Activated naive CD8-positive, alpha-beta T cell treated with anti-CD3 and anti-CD28 coated beads, Interleukin-2, amount 10 ng/mL, durations not matched to agents 7 days and 5 days (primary cell): ENCODE measurements at places on chromosomes 3 and 15. TPM values are rescaled to one million over a fixed set of nuclear protein-coding genes. Genes with fewer than 3 reads are reported as not detected.

The ADCY5 gene
- not detected for total RNA-seq

The MRPS25 gene
- 61.1 TPM for total RNA-seq

The TM2D3 gene
- total RNA-seq, result 45.8 TPM

The ZBBX gene
- total RNA-seq, result not detected

The SPESP1 gene
- total RNA-seq, result 0.50 TPM

The SLC22A13 gene
- total RNA-seq, result 0.57 TPM

The LPP gene
- total RNA-seq, result 49.6 TPM

The ZMYND10 gene
- 2.2 TPM for total RNA-seq

The FOXB1 gene
- total RNA-seq, result 0.78 TPM

The RGMA gene
- total RNA-seq, result not detected

GRCh38 chr3:143123353-143123984, 3.9 kb downstream of the CHST2 start:
- H3K27ac ChIP-seq, result no peak overlapping the region
- H3K27me3 ChIP-seq, result peaks cover 6% of the 10 kb centered on the region
- H3K36me3 ChIP-seq, result peaks cover 2% of the 10 kb centered on the region
- peaks cover 31% of the 10 kb centered on the region for H3K4me1 ChIP-seq
- no peak for DNase-seq
- H3K4me3 ChIP-seq, result peak overlapping the region; percentile 58

GRCh38 chr3:41565003-41565402, 365.7 kb downstream of the CTNNB1 start:
- H3K27ac ChIP-seq, result no peak overlapping the region
- H3K4me3 ChIP-seq, result no peak overlapping the region
- H3K27me3 ChIP-seq, result no peaks in the 10 kb centered on the region
- no peaks in the 10 kb centered on the region for H3K4me1 ChIP-seq

DNA sequence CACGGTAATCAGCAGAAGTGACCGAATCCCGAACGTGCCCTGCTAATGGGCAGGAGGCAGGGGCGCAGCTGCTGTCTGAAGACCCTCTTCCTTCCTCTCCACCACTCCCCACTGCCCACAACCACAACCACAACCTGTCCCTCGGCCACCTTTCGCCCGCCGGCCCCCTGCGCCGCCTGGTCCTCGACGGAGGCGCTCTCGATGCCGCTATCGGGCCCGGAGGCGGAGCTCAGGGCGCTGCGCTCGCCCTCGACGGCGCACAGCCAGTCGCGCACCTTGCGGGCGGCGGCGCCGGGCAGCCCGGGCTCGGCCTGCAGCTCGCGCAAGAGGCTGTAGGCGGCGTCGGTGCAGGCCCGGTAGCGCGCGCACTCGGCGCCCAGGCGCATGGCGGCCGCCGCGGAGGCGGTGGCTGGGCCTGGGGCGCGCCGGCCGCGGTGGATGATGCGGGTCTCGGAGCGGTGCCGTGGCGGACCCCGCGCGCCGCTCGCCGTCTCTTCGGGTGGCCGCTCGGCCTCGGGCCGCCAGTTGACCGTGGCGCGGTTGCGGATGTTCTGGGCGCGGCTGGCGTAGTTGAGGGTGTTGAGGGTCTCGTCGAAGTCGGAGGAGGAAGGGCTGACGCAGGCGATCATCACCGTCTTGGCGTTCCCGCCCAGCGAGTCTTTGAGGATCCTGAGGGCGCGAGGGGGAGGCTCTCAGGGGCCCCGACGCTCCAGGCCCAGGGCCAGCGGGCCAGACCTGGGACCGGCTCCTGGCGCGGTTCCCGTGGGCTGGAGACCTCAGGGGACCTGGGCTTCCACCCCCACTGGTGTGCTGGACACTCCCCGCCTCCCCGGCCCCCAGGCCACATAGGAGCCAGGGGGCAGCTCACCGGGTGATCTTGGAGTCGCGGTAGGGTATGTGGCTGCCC, 6.9 kb downstream of the KIF7 start:
- H3K4me1 ChIP-seq, result no peaks in the 10 kb centered on the region
- no peak for DNase-seq
- no peak overlapping the region for H3K27ac ChIP-seq
- H3K27me3 ChIP-seq, result peaks cover 5% of the 10 kb centered on the region
- no peaks in the 10 kb centered on the region for H3K36me3 ChIP-seq
- H3K4me3 ChIP-seq, result no peak overlapping the region

GRCh38 chr15:94021621-94022320, 209.6 kb upstream of the MCTP2 start:
- no peak overlapping the region for H3K4me3 ChIP-seq
- H3K27me3 ChIP-seq, result peaks cover 4% of the 10 kb centered on the region
- no peaks in the 10 kb centered on the region for H3K4me1 ChIP-seq
- DNase-seq, result no peak
- H3K27ac ChIP-seq, result no peak overlapping the region

GRCh38 chr3:158780766-158781165, 21.1 kb upstream of the MFSD1 start:
- H3K27me3 ChIP-seq, result no peaks in the 10 kb centered on the region
- DNase-seq, result no peak
- H3K27ac ChIP-seq, result no peak overlapping the region
- H3K4me1 ChIP-seq, result no peaks in the 10 kb centered on the region
- H3K36me3 ChIP-seq, result no peaks in the 10 kb centered on the region

- H3K36me3 ChIP-seq, result no peaks in the 10 kb centered on the region
- H3K27ac ChIP-seq, result no peak overlapping the region
- H3K27me3 ChIP-seq, result peaks cover 3% of the 10 kb centered on the region
- H3K4me1 ChIP-seq, result no peaks in the 10 kb centered on the region
- H3K4me3 ChIP-seq, result no peak overlapping the region
Observed at GRCh38 chr3:161419555-161420333, 48.4 kb upstream of the SPTSSB start.

GRCh38 chr3:184540777-184541681, 20.6 kb upstream of the EPHB3 start:
- H3K4me3 ChIP-seq, result no peak overlapping the region
- peak; percentile 76 for DNase-seq
- no peaks in the 10 kb centered on the region for H3K36me3 ChIP-seq
- peaks cover 2% of the 10 kb centered on the region for H3K4me1 ChIP-seq

DNA sequence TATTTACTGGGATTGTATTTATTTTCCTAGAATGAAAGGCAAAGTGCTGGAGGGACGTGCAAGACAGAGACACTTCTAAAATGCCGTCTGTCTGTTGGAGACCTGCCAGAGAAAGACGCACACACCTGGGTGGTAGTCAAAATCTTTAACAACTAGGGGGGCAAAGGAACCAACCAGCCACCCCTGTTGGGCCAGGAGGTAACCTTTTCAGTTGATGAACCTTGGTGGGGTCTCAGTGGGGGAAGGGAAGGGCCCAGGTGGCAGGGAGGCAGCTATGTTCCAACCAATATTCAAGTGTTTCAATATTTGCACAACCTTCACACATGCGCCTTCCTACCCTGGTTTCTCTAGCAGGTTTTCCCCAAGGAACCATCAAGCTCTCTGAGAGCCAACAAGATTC, 99.0 kb downstream of the MEGF11 start:
- H3K36me3 ChIP-seq, result no peaks in the 10 kb centered on the region
- H3K27ac ChIP-seq, result no peak overlapping the region
- H3K4me3 ChIP-seq, result no peak overlapping the region

GRCh38 chr3:133709139-133709750, 36.9 kb upstream of the TF start:
- H3K4me3 ChIP-seq, result no peak overlapping the region
- H3K4me1 ChIP-seq, result no peaks in the 10 kb centered on the region
- no peaks in the 10 kb centered on the region for H3K36me3 ChIP-seq
- H3K27me3 ChIP-seq, result peaks cover 29% of the 10 kb centered on the region

DNA sequence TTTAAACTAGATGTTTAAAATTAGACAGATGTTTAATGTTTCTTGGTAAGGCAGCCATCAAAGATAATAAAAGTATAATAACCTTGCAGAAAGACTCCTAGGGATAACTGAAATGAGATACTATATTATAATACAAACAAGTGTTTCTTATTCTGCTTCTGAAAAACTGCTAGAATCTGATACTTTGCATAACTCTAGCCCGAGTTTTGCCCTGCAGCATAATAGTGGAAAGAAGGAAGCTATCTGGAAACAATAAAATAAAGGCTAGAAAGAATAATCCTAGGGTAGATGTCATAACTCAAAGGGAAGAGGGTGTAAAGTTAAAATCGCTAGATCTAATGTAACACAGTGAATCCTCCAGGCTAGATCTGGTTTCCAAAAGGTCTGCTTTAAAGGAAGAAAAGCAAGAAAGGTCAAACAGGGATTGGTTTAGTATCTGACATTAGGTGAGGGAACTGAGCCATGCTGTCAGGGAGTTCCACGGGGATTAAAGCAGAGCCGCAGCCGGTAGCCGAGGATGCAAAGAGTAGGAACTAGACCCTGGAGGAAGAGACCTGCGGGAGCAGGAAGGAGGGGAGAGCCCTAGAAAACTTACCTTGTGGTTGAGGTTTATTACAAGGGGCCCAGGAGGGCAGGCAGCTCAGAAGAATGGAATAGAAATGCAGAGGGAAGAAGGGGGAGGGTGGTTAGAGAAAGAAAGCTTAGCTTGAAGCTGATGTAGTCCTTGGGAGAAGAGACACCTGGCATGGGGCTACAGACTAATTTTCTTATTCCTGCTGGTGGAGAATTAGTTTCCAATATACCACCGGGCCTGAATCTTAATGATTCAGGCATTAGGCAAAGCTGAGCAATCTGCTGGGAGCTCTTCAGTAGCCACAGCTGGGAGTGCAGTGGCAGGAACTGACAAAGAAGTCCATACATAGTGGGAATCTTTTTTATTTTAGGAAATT, 46.1 kb upstream of the TUSC7 start:
- H3K4me3 ChIP-seq, result no peak overlapping the region
- H3K4me1 ChIP-seq, result no peaks in the 10 kb centered on the region
- no peak overlapping the region for H3K27ac ChIP-seq
- H3K36me3 ChIP-seq, result no peaks in the 10 kb centered on the region
- H3K27me3 ChIP-seq, result no peaks in the 10 kb centered on the region

DNA sequence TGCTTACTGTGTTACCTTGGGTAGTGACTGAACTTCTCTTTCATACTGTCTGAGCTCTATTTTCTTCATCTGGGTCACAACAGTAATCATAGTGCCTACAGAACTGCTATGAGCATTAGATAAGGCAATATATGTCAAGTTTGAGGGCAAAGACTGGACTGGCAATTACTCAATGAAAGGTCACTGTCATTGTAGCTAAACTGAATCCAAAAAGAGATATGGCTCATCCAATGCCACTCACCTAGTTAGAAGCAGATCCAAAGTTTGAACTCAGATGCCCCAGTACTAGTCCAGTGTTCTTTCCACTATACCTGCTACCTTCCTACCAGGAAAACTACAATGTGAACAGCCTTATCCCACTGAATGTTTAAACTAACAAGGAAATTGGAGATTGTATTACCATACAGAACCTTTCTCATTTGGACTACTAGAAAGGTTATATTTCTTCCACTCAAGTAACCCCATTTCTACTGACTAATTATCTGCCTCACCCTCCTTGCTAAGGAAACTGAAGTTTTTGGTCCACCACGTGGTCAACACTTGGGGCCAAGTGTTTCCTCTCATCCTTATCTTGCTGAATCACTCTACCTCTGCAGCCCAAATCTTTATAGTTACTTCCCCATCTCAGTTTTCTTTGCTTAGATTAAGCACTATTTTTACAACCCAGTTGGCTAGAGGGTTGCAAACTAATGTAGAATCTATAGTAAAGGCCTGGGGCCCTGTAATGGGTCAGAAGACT, 202.3 kb upstream of the LPP start:
- peak overlapping the region; percentile 39 for H3K4me3 ChIP-seq
- H3K36me3 ChIP-seq, result peaks cover 21% of the 10 kb centered on the region
- H3K4me1 ChIP-seq, result peaks cover 57% of the 10 kb centered on the region
- H3K27me3 ChIP-seq, result peaks cover 2% of the 10 kb centered on the region
- peak overlapping the region; percentile 71 for H3K27ac ChIP-seq

- DNase-seq, result no peak
- H3K36me3 ChIP-seq, result no peaks in the 10 kb centered on the region
- H3K27ac ChIP-seq, result no peak overlapping the region
Observed at GRCh38 chr3:129558081-129558771, 15.3 kb downstream of the H1-8 start.

- DNase-seq, result peak; percentile 85
- peak within 1 kb of the TSS; percentile 88 for H3K4me3 ChIP-seq
- peaks cover 20% of the 10 kb centered on the region for H3K36me3 ChIP-seq
- H3K27ac ChIP-seq, result peak within 1 kb of the TSS; percentile 90
Observed at GRCh38 chr15:63121382-63122001, at the start of gene LACTB. LACTB (plus strand) TSS chr15:63121861; CDS start chr15:63121872, 11 bp downstream.

DNA sequence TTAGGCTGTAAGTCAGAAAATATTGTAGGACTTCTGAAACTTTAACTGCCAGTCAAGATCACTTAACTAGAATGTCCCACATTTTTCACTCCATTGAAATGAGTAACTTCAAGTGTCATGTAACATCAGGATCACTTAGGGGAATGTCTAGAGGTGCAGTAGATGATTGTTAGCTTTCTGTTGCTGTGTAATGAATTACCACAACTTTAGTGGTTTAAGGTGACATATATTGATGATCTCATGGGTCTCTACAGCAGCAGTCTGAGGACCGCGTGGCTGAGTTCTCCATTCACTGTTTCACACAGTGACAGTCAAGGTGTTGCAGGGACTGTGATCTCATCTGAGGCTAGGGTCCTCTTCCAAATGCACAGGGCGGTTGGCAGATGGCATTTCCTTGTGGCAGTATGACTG, 82.7 kb downstream of the SLC25A26 start:
- peak overlapping the region; percentile 75 for H3K27ac ChIP-seq
- H3K4me1 ChIP-seq, result peaks cover 40% of the 10 kb centered on the region
- DNase-seq, result no peak

- H3K4me1 ChIP-seq, result no peaks in the 10 kb centered on the region
- H3K27me3 ChIP-seq, result peaks cover 2% of the 10 kb centered on the region
Observed at GRCh38 chr15:38054488-38054887, 120.0 kb downstream of the TMCO5A start.

DNA sequence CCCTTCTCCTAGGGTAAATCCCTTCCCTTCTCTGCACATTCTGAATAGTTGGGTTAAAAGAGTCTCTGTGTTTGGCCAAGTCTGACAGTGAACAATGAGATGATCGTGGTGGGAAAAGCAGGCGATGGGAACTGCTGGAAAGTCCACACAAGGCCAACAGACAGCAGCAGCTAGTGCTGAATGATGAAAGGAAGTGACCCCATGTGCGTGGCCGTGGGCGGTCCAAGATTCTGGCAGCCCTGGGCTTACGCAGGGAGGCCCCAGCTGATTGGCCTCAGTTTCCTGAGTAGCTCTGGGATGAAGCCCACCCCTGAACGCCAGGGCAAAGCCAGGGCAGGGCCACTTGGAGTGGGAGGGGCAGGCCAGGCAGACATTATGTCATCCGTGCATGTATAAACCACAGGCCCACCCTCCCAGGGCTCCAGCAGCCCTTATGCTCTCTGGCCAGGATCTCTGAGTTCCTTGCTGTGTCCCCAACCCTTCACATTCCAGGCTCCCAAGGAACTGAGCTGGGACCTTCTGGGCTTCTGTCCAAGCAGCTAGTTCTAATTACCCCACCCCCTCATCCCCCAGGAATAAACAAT, 57.8 kb downstream of the CDC25A start:
- no peaks in the 10 kb centered on the region for H3K4me1 ChIP-seq
- DNase-seq, result no peak
- no peaks in the 10 kb centered on the region for H3K27me3 ChIP-seq
- no peak overlapping the region for H3K4me3 ChIP-seq
